AG08396 (cell line): ENCODE measurements at places on chromosomes 2 and 18.

DNA sequence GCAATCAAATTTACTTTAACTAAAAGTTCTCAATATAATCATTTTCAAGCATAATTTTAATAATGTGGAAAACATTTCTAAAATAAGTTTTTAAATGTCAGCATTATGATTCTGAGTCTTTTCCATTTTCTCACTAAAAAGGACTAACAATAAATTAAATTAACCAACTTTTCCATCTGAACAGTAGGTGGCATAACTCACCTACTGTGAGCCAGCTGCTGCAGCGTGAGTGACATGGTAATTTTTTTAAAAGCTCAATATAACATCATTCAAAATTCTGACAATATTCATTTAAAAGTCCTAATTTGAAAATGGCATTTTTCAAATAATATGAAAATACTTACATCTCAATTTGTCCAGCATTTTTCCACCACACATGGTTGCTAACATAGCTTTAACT lies 66.5 kb downstream of the DTNB start:
- peak; percentile 24 for DNase-seq

DNA sequence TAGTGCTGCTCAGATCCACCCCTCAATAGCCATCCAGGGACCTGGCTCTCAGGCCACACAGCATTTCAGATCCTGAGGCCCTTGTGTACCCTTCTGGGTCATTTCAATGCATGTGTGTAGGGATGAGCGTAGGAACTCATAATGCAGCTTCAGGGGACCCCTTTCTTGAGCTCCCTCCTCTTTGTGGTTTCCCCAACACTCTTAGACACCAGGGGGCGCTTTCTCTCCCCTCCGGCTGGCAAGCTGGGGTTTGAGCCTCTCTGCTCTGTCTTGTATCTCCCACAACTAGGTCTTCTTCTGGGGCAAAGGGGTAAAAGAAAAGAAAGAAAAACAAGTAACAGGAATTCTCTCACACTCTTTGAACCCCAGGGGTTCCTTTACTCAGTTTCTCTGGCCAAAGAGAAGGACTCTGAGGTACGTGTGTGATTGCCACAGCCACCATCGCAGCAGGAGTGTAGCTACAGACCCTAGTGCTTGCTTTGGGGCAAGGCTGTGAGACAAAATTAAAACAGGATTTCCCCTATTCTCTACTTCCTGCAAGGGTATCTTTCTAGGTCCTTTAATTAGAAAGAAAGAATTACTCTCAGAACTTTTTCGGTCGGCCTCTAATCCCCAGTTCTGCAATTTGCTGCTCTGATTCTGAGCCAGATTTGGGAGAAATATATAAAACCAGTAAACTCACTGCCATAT lies 38.0 kb downstream of the CABYR start:
- DNase-seq: peak; percentile 51

GRCh38 chr2:106144621-106145331 lies 49.3 kb downstream of the UXS1 start:
- no peak for DNase-seq

GRCh38 chr2:58740426-58740825 lies 499.3 kb upstream of the FANCL start:
- no peak for DNase-seq

DNA sequence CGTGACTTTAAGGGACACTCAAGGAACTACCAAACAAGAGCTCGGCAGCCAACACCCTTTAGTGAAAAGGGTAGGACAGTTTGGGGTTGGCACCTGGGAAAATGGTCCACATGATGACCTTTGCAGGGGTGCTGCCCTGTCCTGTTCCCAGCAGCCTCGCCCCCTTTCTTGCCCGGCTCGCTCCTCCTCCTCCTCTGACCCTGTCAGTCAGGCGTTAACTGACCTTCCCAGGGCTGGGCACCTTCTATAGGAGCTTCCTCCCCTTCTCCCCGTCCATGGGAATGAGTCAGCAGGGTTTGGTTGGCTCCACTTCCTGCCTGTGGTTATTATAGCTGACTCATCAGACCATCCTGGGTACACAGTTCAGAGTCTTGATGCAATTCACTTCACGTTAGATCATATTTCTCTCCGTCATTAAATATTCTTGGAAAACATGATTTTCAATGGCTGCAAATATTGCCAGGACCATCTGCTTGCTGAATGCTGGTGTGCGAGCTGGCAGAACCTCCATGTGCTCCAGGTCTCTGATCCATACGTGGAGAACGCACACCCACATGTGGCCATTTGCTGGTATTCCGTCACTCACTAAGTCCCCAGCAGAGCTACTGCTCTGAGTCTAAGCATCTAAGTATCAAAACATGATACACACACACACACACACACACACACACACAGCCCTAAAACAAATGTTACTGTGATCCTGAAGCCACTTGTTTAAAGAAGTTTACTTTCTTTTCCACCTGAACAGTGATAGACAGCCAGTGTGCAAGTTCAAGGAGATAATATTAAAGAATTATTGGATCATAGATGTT lies 185.0 kb downstream of the ANAPC1 start:
- DNase-seq: peak; percentile 93

GRCh38 chr18:76688724-76689472 lies 133.5 kb upstream of the ZNF236 start:
- DNase-seq: no peak

DNA sequence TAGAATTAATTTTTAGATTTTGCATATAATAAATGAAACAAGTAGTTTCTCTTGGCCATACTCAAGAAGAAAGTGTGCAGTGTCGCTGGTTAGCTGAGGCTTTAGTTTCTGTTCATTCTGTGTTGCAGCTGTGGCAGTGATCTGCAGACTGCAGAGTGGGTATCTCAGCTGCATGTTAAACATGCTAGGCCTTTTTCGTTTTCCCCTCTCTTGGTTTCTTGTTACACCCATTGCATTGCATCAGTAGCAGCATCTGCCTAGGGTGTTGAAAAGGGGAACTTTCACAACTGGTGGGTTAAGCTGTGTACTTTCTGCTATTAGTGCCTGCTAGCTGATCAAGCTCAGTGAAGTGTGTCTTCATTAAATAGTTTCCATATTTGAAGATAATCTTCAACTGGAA lies 51.3 kb downstream of the ACSL3 start:
- no peak for DNase-seq
